Right cardiac atrium (tissue), 5 donors: ENCODE measurements at places on chromosomes 3 and 15. TPM values are rescaled to one million over a fixed set of nuclear protein-coding genes. Genes with fewer than 3 reads are reported as not detected.

- no peak for DNase-seq
Observed at GRCh38 chr15:38189671-38190295, 62.9 kb upstream of the SPRED1 start.

ADAMTS7 gene
- total RNA-seq, result 85.9 TPM

DNA sequence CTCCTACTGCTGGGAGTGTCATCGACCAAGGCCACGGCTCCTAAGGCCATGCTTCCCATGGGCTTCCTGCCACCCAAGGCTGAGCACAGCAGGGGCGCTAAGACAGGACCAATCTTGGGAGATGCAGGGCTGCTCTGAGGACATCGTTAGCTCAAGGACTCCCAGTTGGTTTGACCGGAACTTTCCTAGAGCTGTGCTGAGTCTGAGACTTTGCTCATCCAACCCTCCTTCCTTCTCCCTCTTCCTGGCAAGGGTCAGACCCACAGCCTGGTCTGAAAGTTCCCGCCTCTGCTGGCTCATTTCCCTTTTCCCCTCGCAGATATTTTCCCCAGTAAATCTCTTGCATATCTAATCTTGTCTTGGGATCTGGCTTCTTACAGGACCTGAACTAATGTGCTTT, 57.2 kb downstream of the EPHB3 start:
- DNase-seq, result no peak

DNA sequence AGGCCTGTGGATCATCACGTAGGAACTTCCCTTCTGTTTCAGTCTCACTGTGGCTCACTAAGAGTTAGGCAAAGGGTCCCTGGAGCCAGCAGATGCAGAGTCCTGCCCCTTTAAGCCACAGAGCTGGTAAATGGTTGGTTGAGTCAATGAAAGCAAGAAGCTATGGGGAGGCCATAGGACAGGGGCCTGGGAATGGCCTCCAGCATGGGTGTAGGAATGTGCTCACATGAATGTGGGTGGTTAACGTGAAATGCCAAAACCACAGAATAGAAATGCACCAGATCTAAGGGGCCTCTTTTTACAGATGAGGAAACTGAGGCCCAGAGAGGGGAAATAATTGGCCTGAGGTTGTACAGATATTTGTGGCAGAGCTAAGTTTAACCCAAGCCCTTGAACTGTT, 150.3 kb downstream of the TLE3 start:
- no peak for DNase-seq

- DNase-seq, result no peak
Observed at GRCh38 chr3:188884299-188885043, 287.3 kb upstream of the TPRG1 start.

GOLIM4 gene
- 62.3 TPM for total RNA-seq

GRCh38 chr15:52101542-52102323, 10.8 kb downstream of the BCL2L10 start:
- no peak for DNase-seq

DNA sequence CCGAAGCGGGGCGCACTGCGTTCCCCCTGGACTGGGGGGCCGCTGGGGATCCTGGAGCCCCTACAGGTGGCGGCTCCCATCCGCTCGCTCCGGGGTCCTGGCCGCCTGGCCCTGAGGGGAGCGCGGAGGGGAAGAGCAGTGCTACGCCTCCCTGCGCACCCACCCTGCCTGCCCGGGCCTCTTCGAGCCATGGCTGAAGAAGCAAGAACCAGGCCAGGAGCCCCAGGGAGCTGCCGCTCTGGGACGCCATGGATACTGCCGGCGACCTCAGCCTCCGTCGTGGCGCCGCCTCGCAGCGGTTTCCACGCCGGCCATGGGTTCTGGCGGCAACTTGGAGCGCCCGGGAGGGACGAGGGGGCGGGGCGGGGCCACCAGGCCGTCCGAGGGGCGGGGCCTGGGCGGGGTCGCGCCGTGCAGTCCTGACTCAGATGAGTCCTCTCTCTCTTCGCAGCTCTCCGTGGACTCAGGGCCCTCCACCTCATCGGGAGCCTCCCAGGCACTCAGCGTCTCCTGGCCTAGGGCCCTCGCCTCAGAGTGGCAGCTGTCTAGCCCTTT, 50.9 kb downstream of the MYL3 start:
- peak; percentile 90 for DNase-seq

DNA sequence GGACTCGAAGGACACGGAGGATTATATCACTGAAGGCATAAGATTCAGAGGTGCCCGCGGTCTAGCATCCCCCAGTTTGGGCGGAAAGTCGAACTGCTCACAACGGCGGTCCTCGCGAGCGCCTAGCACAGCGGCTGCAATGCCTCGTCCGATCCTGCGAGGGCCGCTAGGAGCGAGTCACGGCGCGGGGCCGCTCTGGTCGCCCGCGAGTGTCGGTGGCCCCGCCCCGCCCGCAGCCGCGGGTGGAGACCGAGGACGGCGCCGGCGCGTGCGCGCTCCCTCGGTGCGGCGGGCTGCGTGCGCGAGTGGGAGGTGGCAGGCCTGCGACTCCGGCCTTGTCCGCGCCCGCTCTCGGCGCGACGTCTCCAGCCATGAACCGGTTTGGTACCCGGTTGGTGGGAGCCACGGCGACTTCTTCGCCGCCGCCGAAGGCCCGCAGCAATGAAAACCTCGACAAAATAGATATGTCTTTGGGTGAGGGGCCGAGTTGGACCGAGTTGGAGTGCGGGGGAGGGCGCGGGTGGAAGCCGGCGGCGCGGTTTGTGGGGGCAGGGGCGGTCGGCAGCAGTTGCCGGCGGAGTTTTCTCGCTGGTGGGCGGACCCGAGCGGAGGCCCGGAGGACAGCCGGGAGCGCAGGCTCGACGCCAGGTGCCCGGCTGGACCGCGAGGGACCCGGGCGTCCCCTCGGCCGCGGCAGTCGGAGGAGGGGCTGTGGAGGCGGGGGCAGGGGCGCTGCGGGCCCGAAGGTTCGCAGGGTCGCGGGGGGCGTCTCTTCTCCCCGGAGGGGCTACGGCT, at the start of gene FYTTD1:
Gene FYTTD1, plus strand, starts transcription at position 283 of the 795 bp plus-strand sequence. Its CDS starts 89 bp downstream, at position 372.
- peak; percentile 98 for DNase-seq

- DNase-seq, result no peak
Observed at GRCh38 chr3:117814975-117815374, 1105.4 kb downstream of the TUSC7 start.

DNA sequence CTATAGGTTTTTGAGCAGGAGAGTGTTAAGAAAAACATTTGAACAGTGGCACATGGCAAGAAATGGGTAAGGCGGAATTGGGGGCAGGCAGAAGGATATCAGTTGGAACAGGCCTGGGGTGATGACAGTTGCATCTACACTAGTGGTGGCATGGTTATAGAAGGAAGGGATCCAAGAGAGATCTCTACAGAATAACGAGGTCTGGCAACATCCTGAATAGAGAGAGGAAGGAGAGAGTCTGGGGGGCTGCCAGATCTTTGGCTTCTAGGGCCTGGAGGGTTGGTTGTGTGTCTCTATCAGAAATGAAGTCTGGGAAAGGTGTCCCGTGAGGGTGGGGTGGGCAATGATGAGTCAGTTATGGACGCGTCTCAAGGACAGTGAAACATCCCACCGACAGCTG, 26.3 kb downstream of the FSTL1 start:
- DNase-seq, result peak; percentile 82

DNA sequence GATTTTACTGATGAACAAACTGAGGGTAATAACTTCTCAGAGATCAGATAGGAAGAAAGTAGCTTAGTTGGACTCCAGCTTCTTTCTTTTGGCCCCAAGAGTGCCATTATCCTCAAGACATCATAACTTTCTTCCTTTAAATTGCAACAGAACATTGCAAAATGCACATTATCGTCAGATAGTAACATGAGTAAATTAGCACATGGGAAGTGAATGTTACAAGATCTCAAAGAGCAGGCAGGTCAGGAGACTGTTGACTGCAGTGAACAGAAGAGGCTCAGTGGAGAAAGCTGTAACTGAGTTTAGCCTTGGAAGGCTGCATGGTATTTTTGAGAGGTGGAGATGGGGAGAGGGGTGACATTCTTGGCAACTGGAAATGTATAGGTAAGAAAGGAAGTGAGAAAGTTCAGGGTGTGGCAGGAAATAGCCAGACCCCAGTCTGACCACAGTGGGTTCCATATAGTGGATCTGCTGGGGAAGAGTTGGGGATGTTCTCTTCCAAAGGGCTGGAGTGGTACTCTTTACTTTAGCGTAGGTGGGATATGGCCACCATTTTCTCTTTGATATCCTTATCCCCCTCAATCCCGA, 307.7 kb downstream of the RPLP1 start:
- no peak for DNase-seq

DNA sequence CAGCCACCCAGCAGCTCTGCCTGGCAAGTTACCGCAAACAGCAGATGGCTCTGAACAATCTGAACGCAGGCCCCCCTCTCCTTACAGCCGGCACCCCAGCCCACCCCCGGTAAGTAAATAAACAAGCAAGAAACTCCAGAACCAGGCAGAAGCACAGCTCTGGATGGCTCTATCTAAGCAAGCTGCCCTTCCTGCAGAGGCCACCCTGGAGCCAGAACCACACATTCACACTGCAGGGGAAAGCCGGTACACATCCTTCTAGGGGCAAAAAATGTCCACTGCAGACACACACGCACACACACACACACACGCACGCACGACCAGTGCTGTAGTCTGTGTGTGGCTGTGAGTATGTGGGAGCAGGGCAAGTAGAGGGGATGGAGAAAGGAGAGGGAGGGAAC, 63.9 kb downstream of the ADCY5 start:
- peak; percentile 78 for DNase-seq

- DNase-seq, result no peak
Observed at GRCh38 chr3:143597774-143598652, 250.3 kb downstream of the SLC9A9 start.
